ENCODE measurements at places on chromosomes 4 and X.

- DNase-seq: no peak
Observed at GRCh38 chr4:39825090-39825489, 127.2 kb downstream of the UBE2K start.

DNA sequence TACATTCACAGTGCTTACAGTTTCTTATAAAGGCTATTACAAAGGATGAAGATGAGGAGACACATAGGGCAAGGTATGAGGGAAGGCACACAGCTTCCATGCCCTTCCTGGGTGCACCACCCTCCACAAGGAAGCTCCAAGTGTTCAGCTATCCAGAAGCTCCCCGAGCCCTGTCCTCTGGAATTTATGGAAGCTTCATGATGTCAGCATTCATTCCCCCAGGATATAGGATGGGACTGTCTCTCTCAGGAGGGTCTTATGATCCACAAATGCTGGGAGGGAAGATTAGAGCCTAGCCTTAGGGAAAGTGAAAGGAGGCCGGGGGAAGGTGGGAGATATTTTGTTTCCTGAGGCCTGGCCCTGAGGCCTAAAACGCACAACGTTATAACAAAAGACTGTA, 236.0 kb downstream of the ANK2 start:
- no peak for DNase-seq

DNA sequence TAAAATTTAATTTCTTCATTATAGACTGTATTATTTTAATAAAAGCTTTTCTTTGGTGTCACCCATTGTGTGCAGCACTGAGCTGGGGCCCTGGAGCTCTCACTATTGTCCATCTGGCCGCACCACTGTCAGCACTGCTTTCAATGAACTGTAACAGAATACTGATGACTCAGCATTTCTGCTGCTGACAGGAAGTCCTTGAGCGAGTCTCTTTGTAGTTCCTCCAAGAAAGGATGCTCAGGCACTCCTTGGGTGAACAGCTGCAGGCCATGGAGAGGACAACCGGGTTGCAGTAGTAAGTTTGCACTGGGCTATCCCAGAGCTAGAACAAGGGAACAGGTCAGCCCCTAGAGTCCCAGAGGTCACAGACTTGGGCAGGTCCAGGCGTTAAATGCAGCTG, 81.6 kb downstream of the SORBS2 start:
- DNase-seq: no peak

DNA sequence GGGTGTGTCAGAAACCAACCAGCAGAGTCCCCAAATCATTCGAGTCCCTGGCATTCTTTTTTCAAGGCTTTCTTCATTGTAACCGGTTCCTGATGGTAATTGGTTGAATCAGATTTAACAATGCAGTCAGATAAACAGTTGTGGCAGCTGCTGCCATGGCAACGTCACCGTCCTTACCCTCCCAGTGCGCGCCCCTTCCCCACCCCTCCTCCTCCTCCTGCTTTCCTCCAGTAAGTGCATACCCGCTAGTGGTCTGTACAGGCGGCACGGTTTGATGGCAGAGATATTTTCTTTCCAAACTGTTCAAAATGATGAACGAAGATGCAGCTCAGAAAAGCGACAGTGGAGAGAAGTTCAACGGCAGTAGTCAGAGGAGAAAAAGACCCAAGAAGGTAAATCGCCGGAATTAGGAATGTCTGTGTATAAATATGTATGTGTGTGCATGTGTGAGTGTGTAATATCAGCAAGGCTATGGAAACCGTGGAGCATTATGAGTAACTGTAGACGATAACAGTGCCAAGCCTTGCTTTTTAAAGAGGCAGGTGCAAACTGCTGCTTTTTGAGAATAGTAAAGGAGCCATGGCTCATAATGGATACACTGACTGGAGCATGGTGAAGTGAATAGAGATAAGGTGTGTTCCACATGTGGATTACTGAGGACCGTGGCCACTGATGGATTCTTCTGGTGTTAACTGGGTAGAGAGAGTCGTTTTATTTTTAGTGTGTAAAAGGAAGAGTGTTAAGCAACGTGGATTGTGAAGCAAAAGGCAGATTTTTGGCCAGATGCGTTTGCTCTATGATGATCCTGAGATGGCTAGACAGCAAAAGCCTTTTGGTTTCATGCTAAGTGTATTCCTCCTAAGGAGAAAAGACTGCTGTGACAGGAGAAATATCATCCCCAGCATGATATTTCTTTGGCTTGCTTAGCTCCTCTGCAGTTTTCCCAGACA, at the start of gene ANK2:
ANK2 (plus strand) TSS at position 233 of the 950 bp plus-strand sequence; CDS start at position 309, 76 bp downstream.
- no peak for DNase-seq

GRCh38 chr4:173246719-173247118, 78.1 kb downstream of the GALNT7 start:
- no peak for DNase-seq

DNA sequence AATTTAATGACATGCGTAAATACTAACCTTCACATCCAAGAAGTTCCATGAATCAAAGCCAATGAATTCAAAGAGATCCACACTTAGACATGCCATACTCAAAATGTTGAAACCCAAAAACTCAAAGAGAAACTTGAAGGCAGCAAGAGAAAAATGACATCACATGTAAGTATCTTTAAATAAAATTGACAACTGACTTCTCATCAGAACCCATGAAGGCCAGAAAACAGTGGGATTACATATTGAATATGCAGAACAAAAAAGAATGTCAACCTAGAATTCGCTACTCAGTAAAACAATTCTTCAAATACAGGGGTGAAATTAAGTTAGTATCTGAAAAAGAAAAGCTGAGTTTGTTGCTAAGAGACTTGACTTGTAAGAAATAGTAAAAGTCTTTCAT, 953.9 kb upstream of the HS3ST1 start:
- DNase-seq: no peak

GRCh38 chr4:15907430-15907829, 31.1 kb downstream of the FGFBP1 start:
- DNase-seq: no peak

DNA sequence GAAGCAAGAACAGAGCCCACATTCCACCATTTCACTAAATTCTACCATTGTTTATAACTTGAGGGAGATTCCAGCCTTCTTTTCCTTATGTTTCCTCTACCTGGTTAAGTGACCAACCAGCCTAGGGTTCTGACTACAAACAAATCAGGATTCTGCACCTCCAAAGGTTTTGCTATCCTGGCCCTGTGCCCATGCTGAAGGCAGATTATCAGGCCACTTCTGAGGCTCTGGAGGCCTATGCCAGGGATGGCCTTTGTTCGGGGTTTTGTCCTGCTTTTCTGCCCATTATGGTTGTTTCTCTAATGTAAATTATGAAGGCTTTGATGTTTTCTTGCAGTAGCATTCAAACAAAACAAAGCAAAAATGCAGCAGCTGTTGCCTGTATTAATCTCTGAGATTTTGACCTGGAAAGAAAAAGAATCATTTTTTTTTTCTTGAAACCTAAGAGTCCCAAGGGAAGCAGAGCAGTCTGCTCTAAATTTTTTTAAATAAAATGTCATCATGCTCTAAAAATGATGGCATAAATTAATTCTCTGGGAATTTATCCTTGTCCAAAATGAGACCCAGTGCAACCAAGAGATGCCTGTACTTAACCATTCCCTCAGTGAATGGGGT, 55.6 kb downstream of the RNF150 start:
- no peak for DNase-seq

DNA sequence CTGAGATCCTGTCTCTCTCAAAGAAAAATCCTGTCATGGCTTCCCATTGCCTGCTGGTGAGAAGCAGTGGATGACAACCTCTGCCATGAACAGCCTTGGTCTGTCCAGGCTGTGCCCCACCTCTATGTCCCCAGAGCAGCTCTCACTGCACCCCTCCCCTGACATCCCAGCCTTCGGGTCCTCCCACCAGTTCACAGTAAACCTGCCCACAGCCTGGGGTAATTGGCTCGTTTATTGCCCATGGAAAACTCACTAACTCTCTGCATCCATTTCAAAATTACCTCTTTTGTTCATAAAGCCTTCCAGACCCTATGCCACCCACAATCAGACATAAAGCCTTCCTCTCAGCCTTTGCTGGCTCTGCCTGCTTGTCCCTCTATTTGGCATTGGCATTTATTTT, 10.7 kb upstream of the HMGB3 start:
- DNase-seq: no peak

DNA sequence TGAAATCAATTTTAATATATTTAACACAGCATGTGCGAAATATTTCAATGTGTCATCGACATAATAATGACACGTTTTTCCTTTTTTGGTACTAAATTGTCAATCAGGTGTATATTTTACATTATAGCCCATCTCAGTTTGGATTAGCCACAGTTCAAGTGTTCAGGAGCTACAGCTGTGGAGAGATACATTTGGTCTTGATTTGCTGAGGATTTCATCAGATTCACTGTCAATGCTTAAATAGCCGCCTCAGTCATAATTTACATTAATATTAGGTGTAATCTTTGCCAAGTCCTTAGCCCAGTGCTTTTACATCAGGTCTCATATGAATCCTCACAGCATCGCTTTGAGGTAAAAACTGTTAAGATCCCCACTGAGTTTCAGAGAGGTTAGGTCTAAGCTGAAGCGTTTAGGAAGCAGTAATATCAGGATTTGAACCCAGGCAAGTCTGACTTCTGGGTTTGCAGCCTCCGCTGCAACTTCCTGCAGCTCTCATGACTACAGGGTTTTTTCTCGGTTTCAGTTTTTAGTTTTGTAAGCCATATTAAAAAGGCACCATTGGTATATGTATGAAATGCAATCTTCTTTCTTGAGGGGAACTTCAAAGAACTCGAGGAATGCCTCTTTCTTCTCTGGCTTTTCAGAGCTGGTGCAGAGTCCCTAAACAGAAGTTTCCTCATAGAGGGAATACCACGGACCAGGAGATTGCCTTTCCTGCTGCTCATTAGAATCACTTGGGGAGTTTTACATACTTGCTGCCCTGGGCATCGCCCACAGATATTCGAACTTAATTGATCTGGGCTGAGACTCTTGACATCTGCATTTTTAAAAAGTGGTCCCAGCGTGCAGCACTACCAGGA, 6.4 kb downstream of the MTM1 start:
- no peak for DNase-seq

DNA sequence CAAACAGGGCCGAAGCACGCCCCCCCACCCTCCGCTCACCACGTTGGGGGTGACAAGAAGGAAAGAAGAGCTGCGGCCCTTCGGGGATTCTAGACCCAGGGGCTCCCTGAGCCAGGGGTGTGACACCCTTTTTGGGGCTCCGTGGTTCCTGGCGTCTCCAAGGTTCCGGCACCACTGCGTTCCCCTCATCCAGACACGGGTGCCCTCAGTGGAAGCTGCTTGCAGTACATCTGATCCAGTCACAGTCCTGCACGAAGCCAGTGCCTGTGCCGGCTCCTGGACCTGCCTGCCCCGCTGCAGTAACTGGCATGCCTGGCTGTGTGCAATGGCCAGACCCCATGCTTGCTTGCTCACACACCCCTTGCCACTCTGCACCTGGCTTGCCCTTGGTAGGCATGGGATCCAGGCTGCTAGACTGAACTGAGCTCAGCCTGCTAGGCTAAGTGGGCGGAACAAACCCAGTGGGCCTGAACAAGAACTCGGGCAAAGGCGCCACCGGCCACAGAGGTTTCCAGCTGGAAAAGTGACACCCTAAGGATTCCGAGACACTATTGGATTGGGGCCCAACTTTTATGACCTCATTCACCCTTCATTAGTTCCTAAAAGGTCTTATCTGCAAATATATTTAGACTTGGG, 420.4 kb upstream of the AGA start:
- no peak for DNase-seq

DNA sequence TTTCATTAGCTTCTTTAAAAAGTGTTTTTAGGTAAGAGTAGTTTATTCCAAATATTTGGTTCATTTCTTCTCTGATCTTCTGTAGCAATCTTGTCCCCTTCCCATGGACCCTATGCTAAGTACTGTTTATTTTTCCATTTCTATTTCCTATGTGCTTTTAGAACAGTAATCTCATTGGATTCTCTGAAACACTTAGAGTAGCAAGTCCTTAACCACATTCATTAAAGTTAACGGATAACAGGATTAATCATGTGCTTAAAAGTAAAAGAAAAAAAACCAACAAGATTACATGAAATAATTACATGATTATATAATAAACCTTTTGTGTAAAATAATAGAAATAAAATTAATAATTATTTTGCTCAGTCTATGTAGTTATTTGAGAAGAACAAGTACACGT, 929.7 kb downstream of the C4orf33 start:
- DNase-seq: no peak

- no peak for DNase-seq
Observed at GRCh38 chr4:133565379-133565778, 416.3 kb downstream of the PCDH10 start.

DNA sequence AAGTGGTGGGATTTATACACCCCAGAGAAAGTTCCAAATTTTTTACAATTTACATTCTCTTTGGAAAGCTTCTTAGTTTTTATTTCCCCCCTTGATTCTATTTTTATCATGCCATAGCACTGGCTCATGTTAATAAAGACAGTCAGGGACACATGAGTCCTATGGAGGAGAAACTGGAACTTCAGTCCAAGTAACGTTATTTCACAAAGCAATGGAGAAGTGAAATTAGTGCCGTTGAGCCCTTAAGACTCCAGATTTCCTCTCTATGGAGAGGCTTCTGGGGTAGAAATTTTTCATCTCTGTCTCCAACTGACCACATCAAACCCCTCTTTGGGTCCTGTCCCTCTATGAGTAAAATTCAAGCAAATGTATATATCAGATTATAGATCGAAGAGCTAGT, 12.8 kb upstream of the TASL start:
- no peak for DNase-seq

DNA sequence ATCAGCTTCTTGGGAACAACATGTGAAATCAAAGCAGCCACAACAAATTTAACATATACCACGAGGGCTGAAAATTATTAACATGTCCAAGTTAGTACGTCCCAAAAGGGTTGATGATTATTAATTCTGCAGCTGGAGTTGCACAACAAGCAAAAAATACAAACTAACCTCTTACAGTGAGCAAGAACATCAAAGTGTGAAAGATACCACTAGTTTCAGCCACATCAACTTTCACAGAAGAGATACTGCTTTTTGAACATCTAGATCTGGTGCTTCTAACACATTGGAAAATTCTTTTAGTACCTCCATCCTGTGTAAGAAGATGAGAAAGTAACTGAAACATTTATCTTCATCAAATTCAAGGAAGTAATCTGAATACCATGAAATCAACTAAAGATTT, 334.1 kb downstream of the PCDH7 start:
- DNase-seq: no peak

DNA sequence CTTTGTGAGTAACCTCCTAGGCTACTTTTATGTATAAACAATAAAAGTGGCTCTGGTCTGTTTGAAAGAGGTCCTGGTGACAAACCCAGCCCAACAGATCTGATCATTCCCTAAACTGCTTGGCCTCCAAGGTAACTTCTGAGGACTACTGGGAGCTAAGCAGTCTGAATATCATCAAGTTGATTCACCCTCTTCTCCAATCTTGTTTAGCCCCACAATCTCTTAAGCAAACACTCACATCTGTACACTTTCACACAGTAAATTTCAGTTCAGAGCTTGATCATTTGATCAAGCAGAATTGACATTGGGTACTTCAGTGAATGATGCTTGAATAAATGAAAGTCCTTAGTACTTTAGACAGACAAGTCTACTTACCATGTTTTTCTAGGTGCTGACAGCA, 74.7 kb downstream of the HCCS start:
- no peak for DNase-seq
